ENCODE measurements at places on chromosomes 4 and X.

DNA sequence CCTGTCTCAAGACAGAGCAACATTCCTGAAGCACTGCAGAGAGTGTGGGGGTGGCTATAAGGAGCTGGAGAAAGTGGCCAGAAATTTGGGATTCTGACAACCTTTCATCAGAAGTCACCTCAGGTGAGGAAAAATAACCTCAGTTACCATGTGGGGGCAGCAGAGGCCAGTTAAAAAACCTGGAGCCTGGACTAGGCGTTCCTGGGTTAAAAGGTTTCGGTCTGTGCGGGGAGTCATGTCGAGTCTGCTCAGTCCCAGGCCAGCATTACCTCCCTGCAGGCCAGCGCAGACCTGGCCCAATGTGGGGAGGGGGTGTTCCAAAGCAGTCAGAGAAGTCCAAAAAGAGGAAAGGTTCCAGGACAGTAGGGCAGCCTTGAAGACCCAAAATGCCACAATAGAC, 10.9 kb upstream of the NALF2 start:
- DNase-seq, result no peak

GRCh38 chrX:626745-627509, 3.7 kb upstream of the SHOX start:
- DNase-seq, result no peak

DNA sequence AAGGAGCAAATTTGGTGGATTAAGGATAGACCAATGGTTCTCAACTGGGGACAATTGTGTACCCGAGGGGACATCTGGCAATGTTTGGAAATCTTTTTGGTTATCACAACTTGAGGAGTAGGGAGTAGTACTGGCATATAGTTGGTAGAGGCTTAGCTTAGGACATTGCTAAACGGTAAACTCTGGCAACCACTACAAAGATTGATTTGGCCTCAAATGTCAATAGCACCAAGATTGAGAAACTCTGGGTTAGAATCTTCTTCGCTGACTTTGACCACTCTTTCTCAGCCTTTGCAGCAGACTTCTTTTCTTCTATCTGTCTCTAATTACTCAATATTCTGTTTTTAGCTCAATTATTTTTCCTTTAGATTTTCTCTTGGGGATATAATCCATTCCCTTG, 1.5 kb upstream of the NBDY start:
- no peak for DNase-seq

DNA sequence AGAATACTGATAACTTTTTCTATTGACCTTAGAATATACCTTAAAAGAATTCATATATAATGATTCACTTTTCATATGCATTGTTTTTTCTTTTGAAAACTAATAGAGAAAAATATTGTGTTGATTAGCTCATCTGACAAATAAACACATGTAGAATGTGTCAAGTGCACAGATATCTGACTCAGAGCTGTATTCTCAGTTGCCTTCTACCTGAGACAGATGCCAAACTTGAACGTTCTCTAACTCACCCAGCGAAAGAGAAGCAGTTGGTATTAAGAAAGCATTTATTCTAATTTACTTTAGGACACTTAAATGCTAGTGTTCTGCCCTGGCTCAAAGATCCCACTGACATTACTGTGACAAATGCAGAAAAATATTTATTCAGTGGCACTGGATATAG, 28.1 kb downstream of the USP53 start:
- no peak for DNase-seq

- DNase-seq, result no peak
Observed at GRCh38 chr4:113955948-113956347, 23.5 kb downstream of the ARSJ start.

DNA sequence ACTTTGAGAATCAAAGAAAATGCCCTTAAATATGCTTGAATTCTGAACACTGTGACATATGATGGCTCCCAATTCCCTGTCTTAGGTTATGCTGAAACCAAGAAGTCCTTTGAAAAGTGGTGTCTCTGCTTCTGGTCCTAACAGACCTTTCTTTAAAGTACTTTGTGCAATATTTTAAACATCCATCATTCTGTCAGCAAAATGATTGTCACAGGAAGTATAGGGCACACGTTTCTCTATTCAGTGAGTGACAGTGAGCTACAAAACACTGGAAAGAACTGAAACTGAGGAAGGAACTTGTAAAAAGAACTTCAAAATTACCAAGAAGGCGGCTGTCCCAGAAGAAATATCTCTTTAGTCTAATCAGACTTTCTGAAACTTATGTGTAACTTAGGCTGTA, 12.2 kb upstream of the NUP54 start:
- DNase-seq, result no peak

DNA sequence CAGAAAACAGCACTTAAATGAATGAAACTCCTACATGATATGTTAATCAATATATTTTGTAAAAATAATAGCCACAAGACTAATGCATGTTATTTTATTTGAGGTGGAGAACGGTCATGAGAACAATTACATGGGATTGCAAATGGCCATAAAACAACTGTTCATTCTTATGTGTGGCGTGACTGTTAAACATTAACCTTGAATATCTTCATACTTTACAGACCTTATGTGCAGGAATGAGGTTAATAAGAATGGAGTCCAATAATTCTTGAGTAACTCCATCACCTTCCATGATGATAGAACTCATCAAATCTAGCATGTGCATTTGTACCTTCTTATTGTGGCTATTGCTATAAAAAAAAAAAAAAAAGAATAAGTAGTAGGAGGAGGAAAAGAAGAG, 55.3 kb downstream of the PDS5A start:
- DNase-seq, result no peak

- no peak for DNase-seq
Observed at GRCh38 chr4:41509451-41509866, 28.5 kb upstream of the LIMCH1 start.

GRCh38 chr4:47493238-47494123, 8.4 kb downstream of the ATP10D start:
- DNase-seq, result no peak

DNA sequence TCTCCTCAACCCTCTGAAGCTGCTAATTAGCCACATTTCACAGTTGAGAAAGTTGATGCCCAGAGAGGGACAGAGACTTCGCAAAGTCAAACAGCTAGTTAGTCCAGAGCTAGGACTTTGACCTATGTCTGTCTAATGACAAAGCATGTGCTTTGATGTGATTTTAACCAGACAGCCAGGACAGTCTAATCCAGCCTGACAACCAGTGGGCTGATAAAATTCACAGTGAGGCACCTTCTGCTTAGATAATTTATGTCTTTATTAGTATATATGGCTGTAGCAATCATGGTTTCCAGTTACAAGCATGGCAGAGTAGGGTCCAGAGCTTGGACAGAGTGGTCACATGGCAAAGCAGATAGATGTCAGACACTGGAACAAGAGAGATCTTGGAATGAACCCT, 133.6 kb upstream of the C1QTNF7 start:
- no peak for DNase-seq

DNA sequence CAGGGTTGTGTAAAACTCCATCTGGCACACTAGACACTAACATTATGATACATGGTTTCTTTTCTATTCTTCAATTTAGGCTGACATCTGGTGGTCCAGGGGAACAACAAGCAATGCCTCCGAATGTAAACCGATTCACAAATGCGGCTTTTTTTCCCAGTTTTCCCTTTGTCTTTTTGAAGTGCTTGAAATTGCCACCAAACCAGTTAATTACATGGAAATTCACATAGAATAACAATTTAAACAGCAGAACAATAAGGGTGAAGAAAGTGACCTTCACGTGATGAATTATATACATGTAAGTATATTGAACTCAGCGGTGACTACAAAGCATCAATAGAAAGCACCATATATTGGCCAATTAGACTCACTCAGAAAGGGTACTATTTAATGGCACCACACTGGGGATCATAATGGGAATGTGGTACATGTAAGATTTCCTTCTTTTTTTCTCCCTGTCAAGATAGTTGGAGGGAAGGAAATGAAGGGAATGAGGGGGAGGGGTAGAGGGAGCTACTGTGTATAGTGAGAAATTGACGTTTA, 103.9 kb downstream of the MMRN1 start:
- no peak for DNase-seq

DNA sequence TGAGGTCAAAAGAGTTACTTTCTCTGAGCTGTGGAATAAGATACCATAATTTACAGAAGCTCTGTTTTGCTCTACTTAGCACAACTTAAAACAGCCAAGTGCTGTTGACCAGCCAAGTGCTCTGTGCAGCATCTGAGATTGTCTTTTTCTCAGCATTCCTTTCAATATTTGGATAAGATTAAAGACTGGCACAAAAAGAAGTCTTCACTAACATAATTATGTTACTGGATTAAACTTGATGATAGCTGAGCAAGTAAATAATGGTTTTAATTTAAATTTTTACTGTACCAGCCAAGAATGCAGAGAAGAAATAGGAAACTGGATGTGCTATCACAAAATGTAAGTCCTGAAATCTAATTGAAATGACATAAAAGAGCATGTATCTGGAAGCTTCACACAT, 60.4 kb downstream of the NPY2R start:
- no peak for DNase-seq

- no peak for DNase-seq
Observed at GRCh38 chr4:105541420-105541819, 11.0 kb upstream of the ARHGEF38 start.

DNA sequence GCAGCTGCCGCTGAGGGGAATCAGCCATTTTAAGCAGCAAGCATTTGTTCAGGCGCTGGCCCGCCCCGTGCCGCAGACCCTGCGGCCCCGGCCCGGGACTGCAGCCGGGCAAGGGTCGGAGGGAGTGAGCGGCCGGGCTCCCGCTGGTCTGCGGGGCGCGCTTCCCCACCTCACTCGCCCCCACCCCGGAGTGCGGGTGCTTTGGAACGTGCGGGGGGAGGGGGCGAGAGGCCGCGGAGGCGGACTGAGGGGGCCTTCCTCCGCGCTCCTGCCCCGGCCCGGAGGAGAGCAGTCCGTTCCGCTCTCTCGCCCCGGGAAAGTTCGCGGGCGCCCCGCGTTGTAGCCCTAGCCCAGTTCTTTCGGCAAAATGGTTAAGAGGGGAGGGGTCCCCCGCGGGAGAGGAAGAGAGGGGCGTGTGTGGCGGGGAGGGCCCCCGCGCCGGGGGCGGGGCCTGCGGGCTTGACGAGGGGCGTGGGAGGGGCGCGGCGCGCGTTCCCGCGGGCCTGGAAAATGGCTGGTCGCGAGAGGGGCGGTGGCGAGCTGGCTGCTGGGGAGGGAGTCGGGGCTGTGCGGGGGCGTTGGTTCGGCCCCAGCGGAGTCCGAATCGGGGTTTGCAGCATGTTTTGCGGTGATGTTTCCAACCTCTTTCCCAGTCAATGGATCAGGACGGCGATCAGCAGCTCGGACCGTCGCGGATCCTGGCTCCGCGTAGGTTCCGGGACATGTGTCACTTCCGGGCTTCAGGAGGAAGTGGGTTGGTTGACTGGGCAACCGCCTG, 942 bp downstream of the ING2 start:
- peak; percentile 95 for DNase-seq

DNA sequence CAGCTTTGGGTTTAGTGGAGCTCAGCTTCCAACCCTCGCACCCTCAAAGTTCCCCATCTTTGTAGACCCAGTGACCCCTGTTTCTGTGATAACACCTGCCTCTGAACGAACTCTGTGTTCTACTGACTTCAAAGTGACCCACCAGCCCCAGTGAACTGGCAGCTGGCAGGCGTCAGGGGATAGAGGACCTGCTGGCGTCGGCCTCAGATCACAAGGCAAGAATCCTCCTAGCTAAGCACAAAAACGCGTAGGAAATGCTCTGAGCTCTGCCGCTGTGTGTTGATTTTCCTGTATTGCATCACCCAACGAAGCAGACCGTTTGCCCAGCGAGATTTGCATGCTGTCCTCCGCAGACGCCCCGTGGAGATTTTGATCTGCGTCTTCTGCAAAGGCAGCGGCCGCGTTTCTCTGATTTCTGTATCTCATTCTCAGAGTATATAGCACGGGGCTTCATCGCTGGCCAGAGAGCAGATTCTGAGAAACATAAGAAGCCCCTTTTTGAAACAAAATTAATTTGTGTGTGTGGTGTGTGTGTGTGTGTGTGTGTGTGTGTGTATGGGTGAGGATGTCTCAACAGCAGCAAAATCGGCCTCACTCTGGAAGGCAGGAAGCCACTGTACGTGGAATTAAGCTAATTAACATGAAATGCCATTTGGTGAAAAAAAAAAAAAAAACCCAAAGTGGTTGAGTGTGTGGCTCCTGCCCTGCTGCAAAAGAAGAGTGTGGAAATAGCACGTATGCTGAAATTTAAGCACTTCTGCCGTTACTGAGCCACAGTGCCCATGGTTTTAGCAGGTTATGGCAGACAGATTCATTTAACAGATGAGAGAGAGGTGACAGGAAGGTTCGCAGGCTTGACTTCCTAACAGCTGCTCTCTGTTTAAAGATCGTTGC, 29.2 kb upstream of the ASMTL start:
- peak; percentile 96 for DNase-seq

DNA sequence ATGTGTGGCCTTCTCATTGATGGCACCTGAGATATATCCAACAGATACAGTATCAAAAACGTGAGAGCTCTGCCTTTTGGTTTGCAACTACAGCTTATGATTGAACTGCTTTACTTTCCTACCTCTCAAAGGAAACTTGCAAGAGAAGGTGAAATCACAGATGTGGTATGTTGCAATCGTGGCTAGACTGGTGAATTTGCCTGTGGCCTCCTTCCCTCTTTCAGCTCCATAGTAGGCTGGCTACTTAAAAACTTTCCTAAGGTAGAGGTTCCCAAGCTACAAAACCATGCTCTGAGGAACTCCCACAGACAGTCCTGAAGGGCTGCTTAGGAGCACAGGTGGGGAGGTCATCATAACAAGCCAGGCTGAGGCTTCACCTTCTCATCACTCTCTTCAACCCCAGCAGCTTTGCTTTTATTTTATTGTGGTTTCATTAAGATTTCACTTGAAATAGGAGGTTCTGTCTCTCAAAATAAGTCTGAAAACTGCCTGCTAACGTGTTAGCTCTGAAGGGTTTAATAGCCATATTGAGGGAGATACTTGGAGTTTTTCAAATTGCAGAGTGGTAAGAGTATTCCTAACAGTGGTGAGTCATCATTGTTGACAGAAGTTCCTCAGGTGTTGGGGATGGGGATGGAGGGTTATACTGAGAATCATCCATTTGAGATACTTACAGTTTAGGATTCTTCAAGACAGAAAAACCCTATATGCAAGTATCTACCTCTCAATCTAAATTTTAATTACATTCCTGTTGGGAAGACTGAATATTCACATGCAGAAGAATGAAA, 93.5 kb upstream of the UCP1 start:
- DNase-seq, result no peak

DNA sequence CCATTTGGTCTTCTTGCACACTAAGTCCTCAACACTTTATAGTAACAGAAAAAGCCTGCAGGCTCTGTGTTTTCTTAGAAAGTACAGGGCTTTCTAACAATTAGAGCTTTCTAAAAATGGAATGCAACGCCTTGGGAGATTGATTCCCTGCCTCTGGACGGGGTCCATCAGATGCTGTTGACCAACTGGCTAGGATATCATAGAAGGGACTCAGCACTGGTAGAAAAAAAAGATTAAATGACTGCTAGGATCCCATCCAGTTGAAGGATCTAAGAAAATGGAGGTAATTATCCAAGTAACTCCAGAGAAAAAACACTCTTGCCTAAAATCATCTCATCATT, 39.5 kb downstream of the USP46 start:
- DNase-seq, result no peak
